PC-3 (cell line): ENCODE measurements at places on chromosomes 11 and 22. TPM values are rescaled to one million over a fixed set of nuclear protein-coding genes. Genes with fewer than 3 reads are reported as not detected.

GRCh38 chr11:115198321-115198741 lies 305.9 kb downstream of the CADM1 start:
- no peak for DNase-seq

- no peak for DNase-seq
Observed at GRCh38 chr11:70746351-70746750, 348.0 kb downstream of the CTTN start.

- no peak for DNase-seq
Observed at GRCh38 chr11:3160252-3161031, 4.7 kb downstream of the OSBPL5 start.

- DNase-seq = no peak
Observed at GRCh38 chr11:101127197-101127698, 2.4 kb downstream of the PGR start.

DNA sequence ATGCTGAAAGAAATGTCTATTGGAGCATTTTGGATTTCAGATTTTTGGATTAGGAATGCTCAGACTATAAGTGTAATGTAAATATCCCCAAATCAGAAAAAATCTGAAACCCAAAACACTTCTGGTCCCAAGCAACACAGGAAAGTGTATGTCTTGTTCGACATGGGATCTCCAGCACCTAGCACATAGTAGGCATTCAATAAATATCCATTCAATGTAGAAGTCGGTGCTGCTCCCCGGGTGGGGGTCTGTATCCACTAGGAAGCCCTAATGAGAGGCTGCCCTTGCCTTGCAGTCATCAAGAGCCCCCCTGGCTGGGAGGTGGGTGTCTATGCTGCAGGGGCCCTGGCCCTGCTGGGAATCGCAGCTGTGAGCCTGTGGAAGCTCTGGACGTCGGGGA lies 11.4 kb downstream of the SYT12 start:
- no peak for DNase-seq

- DNase-seq = no peak
Observed at GRCh38 chr22:37801946-37802309, 5.8 kb upstream of the GCAT start.

- no peak for DNase-seq
Observed at GRCh38 chr11:34616830-34617504, 3.9 kb upstream of the EHF start.

DNA sequence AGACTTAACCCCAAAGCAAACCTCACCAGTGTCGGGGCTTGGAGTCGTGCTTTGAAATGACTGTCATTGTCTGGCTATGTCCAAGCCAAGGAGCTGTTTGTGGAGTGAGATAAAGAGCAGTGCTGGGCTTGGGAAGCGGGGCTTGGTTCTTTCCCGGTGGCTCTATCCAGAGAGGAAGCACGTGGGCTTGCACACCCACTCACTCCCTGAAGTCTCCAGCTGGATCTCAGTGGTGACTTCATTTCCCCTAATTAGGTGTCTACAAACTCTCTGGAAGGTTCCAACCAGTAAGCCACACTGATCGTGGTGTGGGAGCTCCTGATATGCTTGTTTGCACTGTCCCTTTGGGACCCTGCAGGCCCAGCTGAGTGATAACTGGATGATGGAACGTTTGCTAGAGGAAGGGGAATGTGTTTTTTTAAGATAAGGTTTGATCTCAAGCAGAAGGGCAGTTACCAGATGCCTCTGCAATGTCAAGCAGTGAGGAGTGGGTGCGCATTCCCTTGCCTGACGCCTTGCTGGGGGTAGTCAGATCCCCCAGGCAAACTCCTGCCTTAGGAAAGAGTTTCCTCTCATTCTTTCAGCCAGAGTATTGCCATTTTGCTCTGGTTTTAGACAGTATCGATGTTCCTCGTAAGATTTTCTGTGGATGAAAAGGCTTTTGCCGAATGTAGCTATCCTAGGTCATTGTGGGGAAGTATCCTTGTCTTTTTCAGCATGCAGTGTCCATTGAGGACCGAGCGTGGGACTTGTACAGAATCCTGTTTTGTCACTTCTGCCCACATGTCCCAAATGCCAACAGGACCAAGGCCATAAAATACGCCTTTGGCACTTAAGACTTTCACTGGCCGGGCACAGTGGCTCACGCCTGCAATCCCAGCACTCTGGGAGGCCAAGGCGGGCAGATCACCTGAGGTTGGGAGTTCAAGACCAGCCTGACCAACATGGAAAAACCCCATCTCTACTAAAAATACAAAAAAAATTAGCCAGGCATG lies 90.9 kb downstream of the MICAL2 start:
- no peak for DNase-seq

DNA sequence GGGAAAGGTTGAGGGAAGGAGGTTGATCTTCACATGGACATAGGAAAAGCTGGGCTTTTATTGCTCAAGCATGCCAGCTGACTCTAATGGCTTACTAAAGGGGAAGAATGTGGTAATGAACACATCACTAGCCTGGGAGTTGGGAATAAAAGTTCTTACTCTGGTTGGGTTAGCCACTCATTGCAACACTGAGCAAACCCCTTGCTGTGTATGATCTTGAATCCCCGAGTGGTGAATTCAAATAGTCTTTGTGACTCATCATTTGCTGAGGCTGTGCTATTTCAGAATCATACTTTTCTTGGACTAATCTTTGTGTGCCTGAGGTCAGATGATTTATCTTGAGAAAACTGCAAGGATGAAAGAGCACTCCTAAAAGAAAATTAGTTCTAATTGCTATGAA lies 304.1 kb upstream of the ANO5 start:
- no peak for DNase-seq

DNA sequence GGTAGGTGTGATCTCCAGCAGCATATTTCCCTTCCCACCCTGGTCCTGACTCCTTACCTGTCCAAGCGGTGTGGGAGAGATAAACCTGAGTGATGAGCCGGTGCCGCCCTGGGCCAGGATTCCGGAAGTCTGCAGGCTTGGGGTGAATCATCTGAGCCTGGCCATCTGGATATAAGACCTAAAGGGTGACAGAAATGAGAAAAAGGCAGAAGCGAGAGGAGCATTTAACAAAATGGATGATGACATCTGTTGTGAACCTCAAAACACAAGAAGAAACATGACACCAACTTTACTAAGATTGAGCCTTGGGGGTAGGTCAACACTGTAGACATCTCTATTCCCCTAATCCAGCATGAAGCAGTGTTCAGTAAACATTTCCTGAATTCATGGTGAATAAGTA lies 62.8 kb downstream of the AAMDC start:
- no peak for DNase-seq

PRDM11 gene
- total RNA-seq = 5.0 and 6.3 TPM in 2 replicates

SART1 gene
- total RNA-seq = 240 and 267 TPM in 2 replicates

KDM2A gene
- total RNA-seq = 65.3 and 87.1 TPM in 2 replicates

RIMBP3B gene
- 0.06 TPM in 1 of 2 replicates, not detected in the other for total RNA-seq
